Activated T-cell treated with anti-CD3 and anti-CD28 coated beads, Interleukin-2, amount 50 U/mL, for 72 hours (primary cell): ENCODE measurements at places on chromosomes 2 and 18.

- no peak for DNase-seq
Measured at GRCh38 chr18:77401173-77401572, 151.5 kb downstream of the GALR1 start.

- no peak for DNase-seq
Measured at GRCh38 chr2:129056959-129057317, 738.3 kb upstream of the HS6ST1 start.

- DNase-seq: no peak
Measured at GRCh38 chr2:3313781-3314375, 63.7 kb downstream of the EIPR1 start.

DNA sequence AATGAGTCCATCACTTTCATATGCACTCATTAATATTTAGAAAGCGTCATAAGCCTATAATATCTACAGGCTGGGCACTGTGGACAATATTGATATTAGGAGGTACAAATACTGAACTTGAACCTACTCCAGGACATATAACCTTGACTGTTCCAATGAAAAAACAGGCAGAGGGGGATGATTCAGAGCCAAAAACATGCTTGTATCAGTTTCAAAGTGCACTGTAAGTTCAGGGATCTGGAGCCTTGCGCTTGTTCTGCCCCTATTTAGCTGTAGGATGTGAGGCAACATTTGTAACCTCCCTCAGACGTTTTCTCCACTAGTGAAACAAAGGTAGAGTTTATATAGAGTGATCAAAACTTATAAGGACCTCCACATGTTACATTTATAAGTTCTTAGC lies 246.1 kb upstream of the GYPC start:
- DNase-seq: no peak

- no peak for DNase-seq
Measured at GRCh38 chr2:216532562-216532961, 33.9 kb downstream of the RPL37A start.

- DNase-seq: no peak
Measured at GRCh38 chr2:164178835-164179465, 442.3 kb downstream of the GRB14 start.

- no peak for DNase-seq
Measured at GRCh38 chr2:125667630-125668029, 988.3 kb upstream of the GYPC start.

DNA sequence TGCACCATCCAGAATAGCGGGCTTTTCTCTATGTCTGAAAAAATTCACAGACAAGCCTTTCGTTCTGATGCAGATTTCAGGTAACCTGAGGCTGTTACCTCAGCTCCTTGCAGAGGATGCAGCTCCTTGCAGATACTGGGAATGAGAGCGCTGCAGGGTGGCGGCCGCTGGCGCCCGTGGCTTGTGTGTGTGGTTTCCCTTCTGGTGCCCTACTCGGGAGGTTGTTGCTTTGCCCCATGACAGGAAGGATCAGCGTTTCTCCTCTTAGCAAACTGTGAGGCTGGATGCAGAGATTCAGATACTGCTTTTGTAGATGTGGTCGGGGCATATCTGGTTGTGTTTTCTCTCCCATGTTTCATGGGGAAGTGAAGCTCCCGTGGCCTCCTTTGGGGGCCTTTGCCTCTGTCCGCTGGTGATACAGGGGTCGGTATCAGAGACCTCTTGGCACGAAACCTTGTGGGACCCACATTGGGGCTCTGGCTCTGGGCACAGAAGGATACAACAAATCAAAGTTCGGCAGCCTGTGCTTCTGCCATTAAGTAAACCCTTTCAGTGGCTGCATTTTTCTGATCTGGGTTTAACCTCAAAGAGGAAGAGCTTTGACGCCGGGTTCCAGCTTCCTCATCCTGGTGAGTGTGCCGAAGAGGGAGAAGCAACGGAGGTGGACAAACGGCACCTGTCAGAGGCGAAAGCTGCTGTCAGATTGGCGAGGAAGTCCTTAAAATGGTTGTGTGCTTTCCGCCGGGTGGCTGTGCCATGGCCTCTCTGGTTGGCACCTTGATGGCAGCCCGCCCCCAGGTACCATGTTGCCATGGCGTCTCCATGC lies 127.8 kb downstream of the MBP start:
- DNase-seq: no peak

DNA sequence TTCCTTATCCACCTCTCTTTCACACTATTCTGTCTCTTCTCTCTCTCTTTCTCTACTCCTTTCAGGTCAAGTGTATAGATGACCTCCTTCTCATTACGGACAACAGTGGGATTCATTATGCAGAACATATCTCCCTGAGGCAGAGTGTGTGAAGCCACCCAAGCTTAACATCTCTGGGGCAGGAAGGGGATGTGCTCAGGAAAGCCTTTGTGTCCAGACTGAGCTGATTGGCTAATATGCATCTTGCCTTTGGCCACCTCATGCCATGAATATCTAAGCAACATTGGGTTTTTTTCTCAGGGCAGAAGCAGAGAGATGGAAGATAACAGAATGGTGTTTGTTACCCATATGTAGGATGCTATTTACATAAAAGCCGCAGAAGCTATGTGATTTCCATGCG lies 211.4 kb upstream of the LRRTM1 start:
- no peak for DNase-seq

DNA sequence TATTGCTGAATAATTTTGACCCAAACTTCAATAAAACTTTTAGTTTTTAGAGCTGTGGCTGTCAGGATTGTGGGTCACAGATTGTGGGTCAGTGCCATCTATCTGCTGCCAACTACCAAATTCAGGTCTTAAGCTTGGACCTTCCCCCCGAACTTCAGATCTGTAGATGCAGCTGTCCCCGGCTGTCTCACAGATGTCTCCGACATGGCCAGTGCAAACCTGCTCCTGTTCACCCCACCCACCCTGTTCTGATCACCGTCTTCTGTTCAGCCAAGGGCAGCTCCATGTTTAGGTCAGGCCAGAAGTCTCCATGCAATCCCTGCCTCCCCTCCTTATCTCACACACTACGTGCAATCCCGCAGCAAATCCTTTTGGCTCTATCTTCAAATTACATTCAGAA lies 175.0 kb downstream of the PRKCE start:
- no peak for DNase-seq

GRCh38 chr2:201882353-201883090 lies 76.2 kb downstream of the CDK15 start:
- DNase-seq: no peak

GRCh38 chr2:42788-43187 lies 3.5 kb downstream of the FAM110C start:
- no peak for DNase-seq

DNA sequence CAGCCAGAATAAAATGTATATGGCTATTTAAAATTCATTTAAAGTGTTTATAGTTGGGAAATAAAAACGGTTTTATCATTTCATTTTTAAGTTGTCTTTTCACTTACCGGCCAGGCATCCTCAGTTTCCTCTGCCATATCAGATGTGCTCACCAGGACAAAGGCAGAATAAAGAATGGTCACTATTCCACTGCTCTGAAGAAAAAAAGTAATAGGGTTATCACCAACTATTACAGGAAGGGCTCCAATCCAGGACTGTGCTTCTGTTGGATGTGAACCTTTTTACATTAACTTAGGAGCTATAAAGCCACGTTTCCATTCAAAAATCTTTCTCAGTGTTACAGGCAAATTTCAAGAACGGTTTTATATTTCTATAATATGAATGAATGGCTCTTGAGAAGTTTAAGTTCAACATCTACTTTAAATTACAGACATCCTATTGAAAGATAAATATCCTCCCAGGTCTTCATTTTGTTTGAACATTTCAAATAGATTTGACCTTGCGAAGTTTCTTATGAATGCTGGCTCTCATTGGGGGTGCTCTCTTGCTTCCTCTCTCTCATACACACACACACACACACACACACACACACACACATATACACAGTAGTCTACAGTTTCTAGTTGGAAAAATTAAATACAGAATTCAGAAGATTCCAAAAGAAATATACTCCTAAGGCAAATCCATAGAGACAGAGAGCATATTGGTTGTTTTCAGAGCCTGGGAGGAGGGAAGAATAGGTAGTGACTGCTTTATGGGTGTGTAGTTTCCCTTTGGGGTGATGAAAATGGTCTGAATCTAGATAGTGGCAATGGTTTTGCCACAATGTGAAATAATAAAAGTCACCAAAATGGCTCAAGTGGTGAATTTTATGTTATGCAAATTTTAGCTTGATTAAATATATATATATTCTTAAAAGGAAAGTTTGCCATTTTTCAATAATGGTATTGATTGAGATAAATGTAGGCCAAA lies 2.9 kb upstream of the SLC40A1 start:
- no peak for DNase-seq

DNA sequence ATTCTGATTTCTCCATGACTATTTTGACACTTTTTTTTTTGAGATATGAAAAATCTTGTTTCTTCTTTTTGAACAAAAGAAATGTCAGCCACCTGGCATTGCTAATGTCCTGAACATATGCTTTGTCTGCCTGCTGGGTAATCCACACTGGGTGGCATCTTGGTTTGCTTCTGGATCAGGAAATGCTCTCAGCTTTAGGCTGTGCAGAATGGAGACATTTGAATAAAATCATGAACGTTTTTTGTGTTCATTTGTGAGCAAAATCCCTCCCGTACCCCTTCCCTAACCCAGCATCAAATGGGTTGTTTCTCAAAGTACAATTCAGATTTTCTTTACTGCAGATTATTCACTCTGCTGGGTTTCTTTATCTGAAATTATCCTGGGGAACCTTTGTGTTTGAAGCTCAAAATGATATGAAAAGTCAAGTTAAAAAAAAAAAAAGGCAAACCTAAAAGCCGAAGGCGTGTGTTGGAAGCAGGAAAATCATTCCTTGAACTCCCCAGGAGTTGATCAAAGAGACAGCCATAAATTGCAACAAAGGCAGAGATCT lies 53.4 kb upstream of the KLF7 start:
- no peak for DNase-seq
